ENCODE measurements at places on chromosomes 12 and 14. TPM values are rescaled to one million over a fixed set of nuclear protein-coding genes. Genes with fewer than 3 reads are reported as not detected.

Gene SPX
- total RNA-seq: 0.10 TPM

Gene TRIM9
- total RNA-seq: 0.58 TPM

Gene CMTM5
- total RNA-seq: not detected

Gene ACVRL1
- total RNA-seq: 0.08 TPM

DNA sequence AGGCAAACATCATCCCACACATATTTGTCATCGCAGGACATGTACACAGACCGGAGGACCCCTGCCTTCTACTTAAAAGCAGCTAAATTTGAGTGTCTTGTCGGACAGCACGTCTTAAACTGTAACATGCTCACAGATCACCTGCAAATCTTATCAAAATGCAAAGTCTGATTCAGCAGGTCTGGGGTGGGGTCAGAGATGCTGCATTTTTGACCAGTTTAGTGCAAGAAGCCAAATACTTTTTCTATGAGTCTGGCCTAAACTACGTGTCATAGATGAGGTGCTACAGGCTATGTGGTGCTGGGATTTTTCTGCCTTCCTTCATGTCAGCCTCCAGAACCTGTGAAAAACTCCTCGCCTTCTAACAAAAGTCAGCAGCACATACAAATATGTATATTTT lies 178.8 kb upstream of the LHX5 start:
- DNase-seq: no peak

- no peak for DNase-seq
Measured at GRCh38 chr12:130709971-130710732, 5.9 kb downstream of the RIMBP2 start.

- no peak for DNase-seq
Measured at GRCh38 chr12:92466391-92467305, 236.1 kb upstream of the PLEKHG7 start.

GRCh38 chr12:109689426-109689825 lies 24.2 kb upstream of the FAM222A start:
- DNase-seq: no peak

- DNase-seq: no peak
Measured at GRCh38 chr14:87231336-87232026, 761.5 kb downstream of the GALC start.

DNA sequence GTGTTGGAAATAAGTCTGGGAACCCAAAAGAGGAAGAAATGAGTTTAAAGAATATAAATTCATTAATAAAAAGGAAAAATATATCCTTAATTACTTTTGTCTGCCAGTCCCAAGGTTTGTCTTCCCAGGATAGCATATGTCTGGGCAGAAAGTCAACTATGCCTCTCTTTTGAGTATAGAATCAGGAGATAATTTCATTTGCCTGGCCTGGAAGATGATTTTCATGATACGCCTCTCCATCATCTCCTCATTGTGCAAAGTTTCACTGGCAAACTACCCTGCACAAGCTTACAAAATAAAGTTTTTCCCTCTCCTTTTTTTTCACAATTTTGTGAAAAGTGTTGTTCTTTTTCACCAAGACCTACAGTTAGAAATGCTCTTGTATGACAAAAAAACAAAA lies 340.8 kb downstream of the EGLN3 start:
- no peak for DNase-seq

GRCh38 chr14:59918824-59919569 lies 947 bp upstream of the LRRC9 start:
- DNase-seq: no peak

GRCh38 chr12:124853781-124854636 lies 9.7 kb downstream of the SCARB1 start:
- DNase-seq: no peak

All from activated T-cell treated with anti-CD3 and anti-CD28 coated beads, Interleukin-2, amount 50 U/mL, for 4 hours (primary cell).